Activated naive CD8-positive, alpha-beta T cell treated with anti-CD3 and anti-CD28 coated beads, Interleukin-2, amount 10 ng/mL, durations not matched to agents 7 days and 5 days (primary cell): ENCODE measurements at places on chromosomes 13 and 19. TPM values are rescaled to one million over a fixed set of nuclear protein-coding genes. Genes with fewer than 3 reads are reported as not detected.

GRCh38 chr13:39100996-39101738 lies 62.9 kb downstream of the NHLRC3 start:
- peaks cover 3% of the 10 kb centered on the region for H3K27me3 ChIP-seq
- no peaks in the 10 kb centered on the region for H3K36me3 ChIP-seq
- DNase-seq, result no peak
- no peak overlapping the region for H3K4me3 ChIP-seq

- no peak for DNase-seq
- no peak overlapping the region for H3K4me3 ChIP-seq
- no peaks in the 10 kb centered on the region for H3K27me3 ChIP-seq
- no peak overlapping the region for H3K27ac ChIP-seq
These were observed 168.3 kb downstream of the ZNF737 start for GRCh38 chr19:20397292-20397691.

GRCh38 chr19:44869733-44870470 lies 21.2 kb upstream of the TOMM40 start:
- no peaks in the 10 kb centered on the region for H3K27me3 ChIP-seq
- H3K36me3 ChIP-seq, result no peaks in the 10 kb centered on the region
- no peak overlapping the region for H3K4me3 ChIP-seq
- no peak for DNase-seq

- no peak overlapping the region for H3K27ac ChIP-seq
- H3K36me3 ChIP-seq, result no peaks in the 10 kb centered on the region
- peaks cover 37% of the 10 kb centered on the region for H3K27me3 ChIP-seq
- no peak overlapping the region for H3K4me3 ChIP-seq
- DNase-seq, result no peak
- H3K4me1 ChIP-seq, result no peaks in the 10 kb centered on the region
These were observed 151.6 kb downstream of the IER2 start for GRCh38 chr19:13301627-13302334.

DNA sequence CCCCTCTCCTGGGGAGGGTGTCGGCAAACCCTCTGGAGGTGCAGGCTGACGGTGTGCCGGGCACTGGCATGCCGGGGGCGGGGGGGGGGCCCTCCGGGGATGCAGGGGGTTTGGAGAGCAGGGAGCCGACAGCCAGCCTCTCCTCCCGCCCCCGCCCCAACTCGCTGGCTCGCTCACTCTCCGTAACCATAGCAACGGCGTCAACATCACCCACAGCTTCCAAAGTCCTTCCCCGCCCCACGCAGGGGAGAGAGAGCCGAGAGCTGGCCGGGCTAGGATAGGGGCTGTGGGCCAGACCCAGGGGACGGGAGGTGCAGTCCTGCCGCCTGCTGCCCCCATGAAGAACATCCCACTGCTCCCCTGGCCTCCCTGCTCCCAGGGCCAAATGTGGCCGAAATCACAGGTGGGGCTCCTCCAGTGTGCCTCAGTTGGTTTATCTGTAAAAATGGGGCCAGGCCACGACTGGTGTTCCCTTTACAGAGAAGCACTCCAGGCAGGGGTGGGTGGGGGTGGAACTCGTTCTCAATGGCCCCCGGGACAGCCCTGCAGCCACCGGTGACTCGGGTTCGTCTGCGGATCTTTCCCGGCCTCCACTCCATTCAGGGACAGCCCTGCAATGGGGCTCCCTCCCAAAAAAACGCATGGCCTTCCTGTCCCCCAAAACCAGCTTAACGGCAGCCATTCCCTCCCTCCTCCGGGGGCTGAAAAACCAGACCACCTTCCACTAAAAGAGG lies 3.2 kb downstream of the KLF16 start:
- H3K27ac ChIP-seq, result no peak overlapping the region
- H3K36me3 ChIP-seq, result no peaks in the 10 kb centered on the region
- H3K27me3 ChIP-seq, result no peaks in the 10 kb centered on the region
- peaks cover 15% of the 10 kb centered on the region for H3K4me1 ChIP-seq
- no peak overlapping the region for H3K4me3 ChIP-seq

GRCh38 chr19:32294871-32295438 lies 50.5 kb upstream of the ZNF507 start:
- peaks cover 17% of the 10 kb centered on the region for H3K27me3 ChIP-seq
- no peaks in the 10 kb centered on the region for H3K36me3 ChIP-seq
- no peak overlapping the region for H3K4me3 ChIP-seq
- H3K4me1 ChIP-seq, result no peaks in the 10 kb centered on the region

- H3K4me1 ChIP-seq, result peaks cover 6% of the 10 kb centered on the region
- no peak for DNase-seq
These were observed 41.2 kb downstream of the RUBCNL start for GRCh38 chr13:46345866-46346265.

- no peaks in the 10 kb centered on the region for H3K27me3 ChIP-seq
- no peak for DNase-seq
- H3K27ac ChIP-seq, result peak overlapping the region; percentile 49
- peaks cover 4% of the 10 kb centered on the region for H3K36me3 ChIP-seq
- H3K4me3 ChIP-seq, result no peak overlapping the region
These were observed 62.4 kb upstream of the C1QTNF9 start for GRCh38 chr13:24247016-24247415.

DNA sequence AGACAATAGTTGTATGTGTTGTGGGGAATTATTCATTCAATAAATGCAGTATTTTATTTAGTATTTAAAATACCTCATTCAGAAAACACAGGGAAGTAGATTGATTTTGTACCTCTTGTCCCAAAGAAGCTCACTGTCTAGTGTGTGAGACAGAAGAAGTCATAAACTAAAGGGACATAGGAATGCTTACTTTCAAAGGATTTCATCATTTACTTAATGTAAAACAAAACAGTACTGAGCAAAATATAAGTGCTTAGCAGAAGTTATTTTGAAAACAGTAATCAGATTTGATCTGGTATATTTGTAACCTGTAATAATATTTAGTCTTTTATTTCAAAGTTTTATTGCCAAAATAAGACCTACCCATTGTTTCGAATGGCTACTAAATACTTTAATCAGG lies 117.9 kb downstream of the TDRD3 start:
- H3K4me3 ChIP-seq, result no peak overlapping the region
- H3K36me3 ChIP-seq, result peaks cover 37% of the 10 kb centered on the region
- H3K27ac ChIP-seq, result no peak overlapping the region
- no peak for DNase-seq
- no peaks in the 10 kb centered on the region for H3K4me1 ChIP-seq

DNA sequence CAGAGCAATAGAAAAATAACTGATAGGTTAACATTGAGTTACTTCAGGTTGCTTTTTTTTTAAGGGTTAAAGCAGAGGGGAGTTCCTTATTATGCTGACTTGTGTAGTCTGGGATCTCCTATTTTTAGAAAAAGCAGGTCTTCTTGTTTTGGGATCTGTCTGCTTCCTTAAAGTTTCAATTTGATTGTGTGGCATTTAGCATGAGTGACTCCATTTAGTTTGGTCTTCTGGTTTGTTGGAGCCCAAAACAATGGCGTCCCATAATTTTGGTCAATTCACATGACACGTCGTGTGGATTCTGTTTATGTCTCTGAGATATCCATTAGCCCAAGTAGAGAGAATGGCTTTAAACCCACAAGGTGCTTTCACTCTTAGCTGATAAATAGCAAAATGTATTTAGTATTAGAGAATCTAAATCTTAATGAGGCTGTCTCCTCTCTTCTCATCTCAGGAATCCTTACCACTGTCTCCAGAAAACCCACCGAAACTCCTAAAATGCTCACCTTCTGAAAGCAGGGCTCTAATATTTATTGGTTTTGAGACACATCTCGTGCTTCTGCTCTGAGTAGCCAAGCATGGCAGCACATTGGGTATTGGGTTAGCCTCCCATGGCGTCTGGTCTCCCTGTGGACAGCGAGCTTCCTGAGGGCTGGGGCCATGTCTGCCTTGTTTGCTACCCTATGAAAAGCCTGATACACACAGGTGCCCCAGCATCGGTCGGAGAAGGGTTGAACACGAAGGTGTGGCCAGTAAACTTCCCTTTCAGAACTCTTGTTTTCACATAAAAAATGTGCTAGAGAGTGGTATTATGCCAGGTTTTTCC lies 67.2 kb upstream of the GPR183 start:
- H3K4me1 ChIP-seq, result peaks cover 60% of the 10 kb centered on the region
- no peaks in the 10 kb centered on the region for H3K27me3 ChIP-seq
- peak overlapping the region; percentile 83 for H3K27ac ChIP-seq

- peaks cover 21% of the 10 kb centered on the region for H3K4me1 ChIP-seq
- no peak overlapping the region for H3K4me3 ChIP-seq
- H3K27me3 ChIP-seq, result no peaks in the 10 kb centered on the region
- DNase-seq, result no peak
- no peak overlapping the region for H3K27ac ChIP-seq
- peaks cover 5% of the 10 kb centered on the region for H3K36me3 ChIP-seq
These were observed 17.2 kb downstream of the FRY start for GRCh38 chr13:32048816-32049215.

GRCh38 chr13:42707048-42707447 lies 74.3 kb upstream of the FAM216B start:
- no peaks in the 10 kb centered on the region for H3K4me1 ChIP-seq
- no peaks in the 10 kb centered on the region for H3K36me3 ChIP-seq
- DNase-seq, result no peak
- no peak overlapping the region for H3K4me3 ChIP-seq

- no peak overlapping the region for H3K4me3 ChIP-seq
- peaks cover 12% of the 10 kb centered on the region for H3K27me3 ChIP-seq
- DNase-seq, result no peak
- H3K27ac ChIP-seq, result no peak overlapping the region
- no peaks in the 10 kb centered on the region for H3K36me3 ChIP-seq
- H3K4me1 ChIP-seq, result peaks cover 1% of the 10 kb centered on the region
These were observed 1.7 kb upstream of the SBK3 start for GRCh38 chr19:55546822-55547614.

DNA sequence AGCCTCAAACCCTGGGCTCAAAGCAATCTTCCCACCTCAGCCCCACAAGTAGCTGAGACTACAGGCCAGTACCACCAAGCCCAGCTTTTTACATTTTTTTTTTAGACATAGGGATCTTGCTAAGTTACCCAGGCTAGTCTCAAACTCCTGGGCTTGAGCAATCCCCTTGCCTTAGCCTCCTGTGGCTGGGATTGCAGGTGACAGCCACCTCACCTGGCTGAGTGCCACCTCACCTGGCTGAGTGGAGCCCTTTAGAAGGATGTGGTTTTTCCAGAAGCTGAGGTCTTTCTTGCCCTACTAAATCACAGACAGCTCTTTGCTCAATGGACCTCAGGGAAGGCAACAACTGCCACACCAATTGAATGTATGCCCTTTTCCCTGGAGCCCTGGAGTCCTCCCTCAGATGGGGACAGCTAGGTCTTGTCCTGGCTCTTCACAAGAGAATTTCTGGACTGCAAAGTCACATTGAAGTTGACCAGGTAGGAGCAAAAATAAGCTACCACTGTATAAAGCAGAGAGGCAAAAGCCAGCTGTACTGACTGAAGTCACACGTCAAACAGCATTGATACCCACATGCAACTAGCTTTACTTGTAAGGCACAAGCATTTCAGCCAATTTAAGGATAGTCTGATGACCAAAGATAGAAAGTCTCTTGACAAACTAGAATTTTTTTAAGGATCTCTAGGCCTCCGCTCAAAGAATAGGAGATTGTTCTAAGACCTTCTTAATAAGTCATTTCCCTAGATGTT lies 14.0 kb downstream of the PDX1 start:
- DNase-seq, result no peak
- no peak overlapping the region for H3K4me3 ChIP-seq
- no peak overlapping the region for H3K27ac ChIP-seq
- no peaks in the 10 kb centered on the region for H3K36me3 ChIP-seq
- no peaks in the 10 kb centered on the region for H3K4me1 ChIP-seq
- peaks cover 47% of the 10 kb centered on the region for H3K27me3 ChIP-seq

DNA sequence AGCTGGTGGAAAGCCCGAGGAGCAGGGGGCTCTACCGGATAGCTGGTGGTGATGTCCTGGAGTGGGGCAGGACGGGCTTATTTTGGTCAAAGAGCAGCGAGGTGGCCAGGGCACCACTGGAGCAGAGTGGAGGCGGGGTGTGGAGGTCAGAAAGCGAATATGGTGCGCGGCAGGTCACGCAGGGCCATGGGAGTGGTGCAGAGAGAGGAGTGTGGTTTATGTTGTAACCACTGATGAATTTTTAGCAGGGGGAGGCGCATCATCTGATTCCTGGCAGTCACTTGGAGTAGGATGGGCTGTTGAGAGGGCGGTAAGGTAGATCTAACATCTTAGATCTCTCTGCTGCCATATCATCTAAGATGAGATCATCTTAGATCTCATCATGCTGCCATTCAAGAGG lies 1.4 kb upstream of the ZNF414 start:
- H3K36me3 ChIP-seq, result peaks cover 6% of the 10 kb centered on the region
- DNase-seq, result peak; percentile 67
- no peaks in the 10 kb centered on the region for H3K27me3 ChIP-seq
- peaks cover 41% of the 10 kb centered on the region for H3K4me1 ChIP-seq
- peak overlapping the region; percentile 96 for H3K27ac ChIP-seq

DNA sequence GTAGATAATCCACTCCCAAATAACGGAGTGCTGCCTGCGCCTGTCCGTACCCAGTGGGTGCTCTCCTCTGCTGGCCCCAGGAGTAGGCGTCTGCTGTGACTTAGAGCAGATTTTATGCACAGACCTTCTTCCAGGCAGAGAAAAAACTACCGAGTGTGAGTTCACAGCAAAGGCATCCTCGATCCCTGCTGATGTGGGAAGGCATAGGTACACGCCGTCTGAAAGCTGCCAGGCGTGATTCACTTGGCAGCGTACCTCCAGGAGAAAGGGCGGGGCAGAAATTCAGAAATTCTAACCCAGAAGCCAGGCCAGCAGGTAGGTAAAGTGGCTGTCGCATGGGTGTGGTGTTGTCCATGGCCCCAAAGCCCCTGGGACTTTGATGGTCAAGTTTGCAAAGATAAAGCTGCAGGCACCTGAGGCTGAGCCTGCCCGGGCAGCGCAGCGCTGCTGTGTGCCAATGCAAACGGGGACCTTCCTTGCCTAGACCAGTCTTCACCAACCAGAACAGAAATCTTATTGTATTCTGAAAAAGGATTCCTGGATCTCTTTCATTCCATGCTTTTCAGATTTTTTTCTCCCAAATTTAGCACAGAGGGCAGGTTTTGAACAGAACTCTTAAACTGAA lies 36.3 kb downstream of the COL4A2 start:
- H3K4me1 ChIP-seq, result peaks cover 12% of the 10 kb centered on the region
- H3K36me3 ChIP-seq, result no peaks in the 10 kb centered on the region
- no peak for DNase-seq
- H3K4me3 ChIP-seq, result no peak overlapping the region
- no peak overlapping the region for H3K27ac ChIP-seq
- H3K27me3 ChIP-seq, result peaks cover 18% of the 10 kb centered on the region

DNA sequence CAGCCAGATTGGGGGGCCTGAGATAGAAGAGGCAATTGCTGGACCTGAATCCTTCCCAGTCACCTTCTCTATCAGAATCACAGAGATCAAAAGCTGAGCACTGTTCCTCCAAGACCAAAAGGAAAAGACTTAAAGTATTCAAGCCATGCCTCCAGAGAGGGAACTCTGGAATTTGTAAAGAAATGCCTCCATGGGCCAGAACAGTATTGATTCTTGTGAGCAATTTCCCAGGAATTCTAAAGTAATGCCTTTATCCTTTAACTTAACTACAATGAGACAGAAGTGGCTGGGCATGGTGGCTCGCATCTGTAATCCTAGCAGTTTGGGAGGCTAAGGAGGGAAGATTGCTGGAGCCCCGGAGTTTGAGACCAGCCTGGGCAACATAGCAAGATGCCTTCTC lies 148.8 kb downstream of the FLT1 start:
- H3K36me3 ChIP-seq, result peaks cover 2% of the 10 kb centered on the region
- peaks cover 9% of the 10 kb centered on the region for H3K4me1 ChIP-seq
- H3K4me3 ChIP-seq, result no peak overlapping the region
- H3K27me3 ChIP-seq, result peaks cover 36% of the 10 kb centered on the region

GRCh38 chr19:9947441-9947840 lies 11.1 kb upstream of the OLFM2 start:
- DNase-seq, result no peak
- peaks cover 2% of the 10 kb centered on the region for H3K4me1 ChIP-seq
- H3K27me3 ChIP-seq, result peaks cover 6% of the 10 kb centered on the region
- H3K36me3 ChIP-seq, result no peaks in the 10 kb centered on the region

The ERF gene
- 51.1 TPM for total RNA-seq

The LENG8 gene
- 359 TPM for total RNA-seq

The CHERP gene
- total RNA-seq, result 67.0 TPM

The ZNF724 gene
- total RNA-seq, result 13.6 TPM

The FCAR gene
- total RNA-seq, result not detected

The ZNF490 gene
- 14.9 TPM for total RNA-seq

The KL gene
- total RNA-seq, result 0.28 TPM
